NCI-H774 (cell line): ENCODE measurements at places on chromosomes 13 and 19.

DNA sequence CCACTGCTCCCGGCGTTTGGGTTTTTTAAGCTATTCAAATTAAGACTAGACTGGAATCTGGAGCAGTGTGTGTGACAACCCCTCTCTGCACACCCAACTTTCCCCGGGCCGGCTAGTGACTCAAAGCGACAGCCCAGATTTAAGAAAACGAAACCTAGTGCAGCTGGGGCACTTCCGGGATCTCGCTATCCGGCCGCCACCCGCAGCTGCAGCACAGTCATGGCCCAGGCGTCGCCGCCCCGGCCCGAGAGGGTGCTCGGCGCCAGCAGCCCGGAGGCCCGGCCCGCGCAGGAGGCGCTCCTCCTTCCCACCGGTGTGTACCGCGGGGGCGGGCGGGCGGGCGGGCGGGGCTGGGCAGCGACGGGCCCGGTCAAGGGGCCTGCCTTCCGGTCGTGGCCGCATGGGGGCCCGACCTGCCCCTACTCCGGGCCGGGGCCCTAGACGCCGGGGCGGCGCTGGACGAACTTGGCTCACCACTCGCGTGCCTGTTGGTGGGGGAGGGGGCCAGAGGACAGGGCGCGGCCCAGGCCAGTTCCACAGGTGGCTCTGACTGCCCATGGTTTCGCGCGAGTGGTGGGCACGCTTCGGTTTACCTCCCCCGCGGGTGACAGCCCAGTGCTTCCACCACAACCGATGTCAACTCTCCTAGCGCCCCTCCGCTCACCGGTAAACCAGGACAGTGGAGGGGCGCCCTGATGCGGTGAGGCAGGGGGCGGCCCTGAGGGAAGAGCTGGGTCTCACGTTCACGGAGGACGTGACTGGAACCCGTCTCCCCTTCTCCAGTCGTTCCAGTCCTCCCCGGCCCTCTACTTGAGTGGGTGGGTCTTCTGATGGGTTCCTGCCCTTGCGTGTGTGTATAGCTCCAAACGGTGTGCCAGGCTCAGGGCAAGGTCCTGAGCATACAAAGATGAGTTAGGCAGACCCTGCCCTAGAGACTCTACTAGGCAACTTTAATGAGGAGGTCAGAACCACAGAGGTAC lies at the start of gene PHF11:
PHF11 (plus strand) TSS at position 171 of the 980 bp plus-strand sequence; CDS start at position 220, 49 bp downstream.
- no peak for DNase-seq

DNA sequence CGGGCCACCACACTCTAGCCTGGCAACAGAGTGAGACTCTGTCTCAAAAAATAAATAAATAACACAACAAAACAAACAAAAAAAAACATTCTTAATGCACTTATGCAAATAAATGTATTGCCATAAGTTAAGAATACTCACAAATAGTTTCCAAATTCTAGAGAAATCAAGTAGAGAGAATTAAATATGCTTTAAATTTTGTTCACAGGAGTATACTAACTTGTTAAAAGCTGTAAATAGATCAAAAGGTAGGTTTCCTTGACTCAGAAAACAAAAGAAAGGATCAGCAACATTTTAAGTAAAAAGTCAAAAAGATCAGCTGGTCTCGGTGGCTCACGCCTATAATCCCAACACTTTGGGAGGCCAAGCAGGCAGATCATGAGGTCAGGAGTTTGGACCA lies 50.5 kb upstream of the ZNF429 start:
- DNase-seq, result no peak

DNA sequence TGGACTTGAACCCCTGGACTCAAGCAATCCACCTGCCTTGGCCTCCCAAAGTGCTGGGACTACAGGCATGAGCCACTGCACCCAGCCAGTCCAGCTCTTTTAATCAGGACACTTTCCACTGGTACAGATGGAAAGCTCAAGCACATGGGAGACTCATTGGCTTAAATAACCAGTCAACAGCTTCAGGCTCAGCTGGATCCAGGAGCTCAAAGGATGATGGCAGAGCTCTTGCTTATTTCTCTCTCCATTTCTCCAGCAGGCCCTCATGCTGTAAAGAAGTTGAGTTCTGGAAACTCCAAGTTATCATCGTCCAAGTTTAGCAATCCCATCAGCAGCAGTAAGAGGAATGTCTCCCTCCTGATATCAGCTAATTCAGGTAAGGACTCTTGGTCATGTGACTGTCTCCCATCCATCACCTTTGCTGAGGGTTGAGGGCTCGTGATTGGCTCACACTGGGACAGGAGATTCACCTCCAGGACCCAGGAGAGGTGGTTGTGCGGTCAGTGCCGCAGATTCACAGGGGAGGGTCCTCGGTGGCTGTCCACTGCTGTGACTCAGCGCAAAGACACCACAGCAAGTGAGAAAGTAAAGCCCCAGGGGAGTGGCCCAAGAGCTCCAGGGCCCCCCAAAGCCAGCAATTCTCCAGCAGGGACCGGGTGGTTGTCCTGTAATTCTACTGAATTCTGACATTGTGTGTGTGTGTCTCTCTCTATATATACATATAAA lies 5.1 kb downstream of the CCL25 start:
- DNase-seq, result no peak

DNA sequence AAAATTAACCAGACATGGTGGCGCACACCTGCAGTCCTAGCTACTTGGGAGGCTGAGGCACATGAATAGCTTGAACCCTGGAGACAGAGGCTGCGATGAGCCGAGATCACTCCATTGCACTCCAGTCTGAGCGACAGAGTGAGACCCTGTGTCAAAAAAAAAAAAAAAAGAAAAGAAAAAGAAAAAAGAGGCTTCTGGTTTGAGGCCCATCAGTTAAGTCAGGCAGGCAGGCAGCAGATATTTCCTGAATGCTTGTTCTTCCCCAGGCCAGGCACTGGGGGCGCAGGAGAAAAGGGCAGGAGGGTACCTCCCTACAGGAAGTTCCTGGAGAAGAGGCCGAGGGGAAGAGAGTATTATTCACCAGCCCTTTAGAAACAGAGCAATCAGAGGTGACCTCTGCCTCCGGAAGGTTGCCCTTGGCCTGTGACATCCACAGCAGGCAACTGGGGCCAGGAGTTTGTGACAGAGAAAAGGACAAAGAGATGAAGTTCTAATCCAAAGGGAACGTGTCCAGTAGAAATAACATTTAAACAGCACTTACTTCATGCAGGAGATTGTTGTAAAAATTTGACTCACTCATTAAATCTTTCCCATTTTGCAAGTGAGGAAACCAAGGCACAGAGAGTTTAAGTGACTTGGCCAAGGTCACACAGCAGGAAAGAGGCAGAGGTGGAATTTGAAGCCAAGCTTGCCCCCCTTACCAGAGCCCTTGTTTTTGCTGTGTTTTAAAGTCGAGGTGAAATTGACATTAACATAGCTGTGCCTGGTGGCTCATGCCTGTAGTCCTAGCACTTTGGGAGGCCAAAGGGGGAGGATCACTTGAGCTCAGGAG lies 4.3 kb upstream of the RLN3 start:
- no peak for DNase-seq

DNA sequence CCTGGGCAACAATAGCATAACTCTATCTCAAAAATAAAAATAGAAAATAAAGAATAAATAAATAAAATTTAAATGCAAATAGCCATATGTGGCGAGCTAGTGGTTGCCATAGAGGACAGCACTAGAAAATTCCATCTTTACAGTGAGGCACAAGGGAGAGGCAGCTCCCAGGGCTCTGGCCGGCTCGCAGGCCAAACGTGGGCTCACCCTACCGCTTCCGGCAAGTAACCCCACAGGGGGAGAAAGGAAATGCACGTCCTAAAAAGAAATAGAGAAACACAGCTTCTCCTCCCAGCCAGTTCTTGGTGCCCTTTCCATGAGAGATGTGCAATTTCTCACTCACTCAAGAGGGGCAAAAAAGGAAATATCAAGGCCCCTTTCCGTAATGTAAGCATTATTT lies 12.4 kb upstream of the GRWD1 start:
- no peak for DNase-seq
